Stimulated activated CD8-positive, alpha-beta memory T cell treated with anti-CD3 and anti-CD28 coated beads, Interleukin-4, amount 100 ng/mL, for 4 hours (primary cell): ENCODE measurements at places on chromosomes 3 and 15.

DNA sequence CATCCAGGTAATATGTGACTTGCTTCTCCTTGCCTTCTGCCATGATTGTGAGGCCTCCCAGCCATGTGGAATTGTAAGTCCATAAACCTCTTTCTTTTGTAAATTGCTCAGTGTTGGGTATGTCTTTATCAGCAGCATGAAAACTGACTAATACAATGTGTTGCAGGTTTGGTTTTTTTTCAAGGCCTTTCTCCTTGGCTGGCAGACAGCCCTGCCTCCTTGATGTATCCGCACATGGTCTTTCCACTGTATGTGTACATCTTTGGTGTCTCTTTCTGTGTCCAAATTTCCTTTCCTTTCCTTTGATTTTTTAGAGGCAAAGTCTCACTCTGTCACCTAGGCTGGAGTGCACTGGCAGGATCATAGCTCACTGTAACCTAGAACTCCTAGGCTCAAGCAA, 260.1 kb downstream of the TUSC7 start:
- DNase-seq, result no peak

- no peak for DNase-seq
These were observed 11.1 kb downstream of the RIOX2 start for GRCh38 chr3:97960993-97961766.

- DNase-seq, result no peak
These were observed 19.7 kb downstream of the GABPB1 start for GRCh38 chr15:50335251-50335650.

- DNase-seq, result no peak
These were observed 136.5 kb downstream of the ALCAM start for GRCh38 chr3:105503191-105503593.

DNA sequence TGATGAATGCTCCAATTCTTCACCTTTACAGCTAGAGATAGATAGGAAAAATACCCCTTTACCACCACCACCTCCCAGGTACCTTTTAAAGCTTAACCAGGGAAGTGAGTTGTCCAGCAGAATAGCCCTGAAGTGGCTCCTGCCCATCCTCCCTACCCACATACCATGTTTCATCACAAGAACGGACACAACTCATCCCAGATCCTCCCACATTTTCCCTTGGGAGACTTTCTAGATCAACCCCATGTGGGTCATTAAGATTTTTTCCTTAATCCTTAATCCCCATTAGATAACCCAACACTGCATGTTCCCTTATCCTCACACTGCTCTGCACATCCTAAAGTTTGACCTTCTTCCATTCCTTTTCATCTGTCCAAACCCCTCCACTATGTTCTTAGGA, 69.3 kb downstream of the CHST2 start:
- DNase-seq, result no peak

- DNase-seq, result no peak
These were observed 39.4 kb upstream of the SMAD3 start for GRCh38 chr15:67025719-67026609.

DNA sequence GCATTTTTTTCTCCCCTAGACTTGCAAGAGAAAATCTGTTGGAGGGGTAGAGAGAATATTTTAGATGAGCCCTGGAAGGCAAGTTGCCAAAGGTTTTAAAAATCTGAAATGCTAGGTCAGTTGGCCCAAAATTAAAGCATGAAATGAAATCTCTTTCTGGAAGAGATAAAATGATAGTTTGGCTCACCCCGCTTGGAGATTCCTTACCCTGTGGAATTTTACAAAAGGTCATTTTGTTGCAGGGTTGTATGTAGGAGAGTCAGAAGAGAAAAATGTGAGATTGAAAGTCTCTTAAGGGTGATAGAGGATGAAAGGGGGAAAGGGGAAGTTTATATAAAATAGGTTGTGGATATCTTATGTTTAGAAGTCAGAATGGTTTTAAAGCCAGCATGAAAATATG, 277.8 kb downstream of the CD47 start:
- DNase-seq, result no peak

GRCh38 chr15:73944161-73945129, 18.2 kb downstream of the LOXL1 start:
- no peak for DNase-seq

DNA sequence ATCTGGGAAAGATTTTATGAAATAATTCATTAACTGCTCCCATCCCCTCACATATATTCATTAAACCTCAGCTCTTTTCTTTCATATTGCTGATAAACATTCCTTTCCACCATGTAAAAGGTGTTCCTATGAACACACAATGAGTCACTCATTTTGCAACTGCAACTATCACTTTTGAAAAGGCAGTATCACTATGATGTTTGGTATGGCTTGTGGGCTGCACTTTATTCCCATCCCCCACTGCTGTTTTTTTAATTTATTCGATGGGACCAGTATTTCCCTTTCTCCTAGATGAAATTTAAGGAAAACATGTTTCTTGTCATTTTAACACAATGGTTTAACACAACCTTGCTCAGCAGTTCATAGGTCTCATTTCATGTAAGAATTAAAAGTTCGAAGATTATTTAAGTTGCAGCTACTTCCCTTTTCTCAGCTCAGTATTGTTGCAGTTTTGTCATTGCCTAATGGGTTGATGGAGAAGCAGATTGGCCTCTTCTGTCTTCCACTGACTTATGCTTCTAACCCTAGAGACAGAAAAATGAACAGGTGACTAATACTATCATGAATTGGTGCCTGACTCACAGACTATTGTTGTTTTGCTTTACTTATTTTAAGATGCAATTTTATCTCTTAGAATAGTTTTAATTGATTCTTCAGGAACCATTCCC, 280.3 kb downstream of the ZPLD1 start:
- no peak for DNase-seq

- DNase-seq, result no peak
These were observed 13.9 kb upstream of the PRICKLE2 start for GRCh38 chr3:64238971-64239667.

GRCh38 chr3:45103334-45103733, 42.8 kb downstream of the CDCP1 start:
- DNase-seq, result no peak

DNA sequence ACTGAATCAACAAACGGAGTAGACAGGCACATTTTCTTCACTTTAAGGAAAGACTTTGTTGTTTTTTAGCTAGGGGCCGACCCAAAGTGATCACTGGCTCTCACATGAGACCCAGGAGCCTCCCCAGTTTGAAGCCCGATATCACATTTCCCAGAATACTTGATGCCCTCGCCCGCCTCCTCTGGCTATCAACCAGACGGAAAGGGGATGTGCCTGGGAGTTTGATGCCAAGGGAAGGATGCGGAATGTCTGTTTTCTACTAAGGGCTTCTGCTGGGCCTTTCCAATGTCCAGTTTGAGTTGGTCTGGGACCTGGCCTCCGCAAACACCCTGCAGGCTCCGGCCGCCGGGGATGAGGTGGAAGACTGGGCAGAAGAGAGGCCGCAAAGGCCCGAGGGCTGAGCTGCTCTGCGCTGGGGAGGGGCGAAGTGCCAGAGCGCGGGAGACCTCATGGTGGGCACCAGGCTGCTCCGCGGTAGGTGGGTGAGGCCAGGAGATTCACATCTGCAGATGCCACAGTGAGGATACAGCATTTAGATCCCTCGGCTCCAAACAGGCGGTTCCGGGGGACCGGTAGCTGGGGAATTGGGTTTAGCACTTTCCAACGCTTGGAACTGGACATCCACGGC, 491 bp upstream of the ZNF774 start:
- no peak for DNase-seq

DNA sequence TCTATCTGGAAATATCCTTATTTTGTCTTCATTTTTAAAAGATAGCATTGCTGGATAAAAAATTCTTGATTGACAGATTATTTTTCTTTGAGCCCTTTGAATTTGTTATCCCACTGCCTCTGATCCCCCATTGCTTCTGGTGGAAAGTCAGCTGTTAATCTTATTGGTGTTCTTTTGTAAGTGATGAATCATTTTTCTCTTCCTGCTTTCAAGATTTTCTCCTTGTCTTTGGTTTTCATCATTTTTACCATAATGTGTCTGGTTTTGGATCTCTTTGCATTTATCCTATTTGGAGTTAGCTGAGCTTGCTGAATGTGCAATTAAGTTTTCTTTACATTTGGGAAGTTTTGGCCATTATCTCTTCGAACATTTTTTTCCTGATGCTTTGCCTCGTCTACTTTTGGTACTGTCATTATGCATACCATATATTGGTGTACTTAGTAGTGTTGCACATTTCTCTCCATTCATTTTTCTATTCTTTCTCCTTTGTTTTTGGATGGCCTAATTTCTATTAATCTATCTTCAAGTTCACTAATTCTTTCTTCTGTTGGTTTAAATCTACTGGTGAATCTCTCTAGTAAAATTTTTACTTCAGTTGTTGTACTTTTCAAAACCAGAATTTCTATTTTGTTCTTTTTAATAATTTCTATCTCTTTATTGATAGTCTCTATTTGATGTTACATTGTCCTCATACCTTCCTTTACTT, 440.0 kb upstream of the PROK2 start:
- no peak for DNase-seq

DNA sequence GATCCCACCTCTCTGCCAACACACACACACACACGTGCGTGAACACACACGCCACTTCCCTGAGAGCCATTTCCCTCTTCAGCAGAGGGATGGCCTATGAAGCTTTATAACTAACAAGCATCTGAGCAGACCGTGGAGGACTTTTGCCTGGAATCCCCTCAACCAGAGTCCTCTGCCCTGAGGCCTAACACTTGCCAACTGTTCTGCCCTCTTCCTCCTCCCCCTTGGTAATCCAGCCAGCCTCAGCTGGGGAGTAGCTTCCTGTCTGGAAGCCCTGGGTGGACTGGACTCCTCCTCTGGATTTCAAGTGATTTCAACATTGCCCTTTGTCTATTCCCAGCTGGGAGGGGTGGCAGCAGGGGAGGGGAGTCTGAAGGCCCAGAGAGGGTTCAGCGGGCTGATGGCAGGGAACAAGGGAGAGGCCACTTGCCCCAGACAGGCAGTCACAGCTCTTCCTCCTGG, 68.4 kb upstream of the HACD2 start:
- no peak for DNase-seq

DNA sequence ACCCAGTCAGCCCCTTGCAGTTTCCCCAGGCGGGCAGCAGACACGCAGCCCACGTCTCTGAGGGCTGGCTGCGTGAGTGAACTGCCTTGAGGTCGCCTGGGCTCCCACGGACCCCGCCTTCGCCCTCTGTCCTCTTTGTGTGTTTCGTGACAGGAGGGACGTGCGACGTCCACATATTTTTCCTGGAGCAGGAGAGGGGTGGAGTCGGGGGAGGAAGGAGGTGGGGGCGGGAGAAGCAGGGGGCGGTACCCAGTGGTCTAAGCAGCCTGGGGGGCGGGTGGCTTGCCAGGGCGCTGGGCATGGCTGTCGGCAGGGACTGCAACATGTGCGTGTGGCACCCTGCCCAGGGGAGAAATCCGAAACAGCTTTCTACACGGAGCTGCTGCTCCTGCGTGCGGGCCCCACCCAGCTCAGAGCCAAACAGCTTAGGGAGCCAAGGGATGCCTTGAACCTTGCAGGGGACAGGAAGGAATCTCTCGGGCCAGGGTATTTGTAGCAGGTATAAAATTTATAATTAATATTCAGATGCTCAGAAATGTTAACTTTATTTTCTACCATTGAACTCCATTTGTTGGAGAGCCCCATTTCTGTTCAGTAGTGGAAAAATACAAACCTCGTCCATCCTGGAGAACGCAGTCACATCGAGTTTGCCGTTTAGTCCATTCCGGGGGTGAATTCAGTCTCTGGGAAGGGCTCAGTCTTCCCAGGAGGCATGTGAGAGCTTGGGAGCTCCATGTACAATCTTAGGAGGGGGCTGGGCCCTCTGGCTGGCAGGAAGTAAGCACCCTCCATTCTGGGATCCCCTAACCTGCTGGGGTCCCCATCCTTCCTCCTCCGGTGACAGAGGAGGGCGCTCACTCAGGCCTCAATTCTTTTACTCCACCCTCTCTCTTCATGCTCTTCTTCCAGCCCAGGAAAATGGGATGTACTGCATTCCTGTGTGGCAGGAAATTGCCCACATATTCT, 79.1 kb upstream of the MEF2A start:
- DNase-seq, result no peak

- DNase-seq, result no peak
These were observed 21.7 kb downstream of the LRRK1 start for GRCh38 chr15:100940767-100941379.

GRCh38 chr3:127758013-127758412, 64.3 kb downstream of the MGLL start:
- DNase-seq, result no peak

DNA sequence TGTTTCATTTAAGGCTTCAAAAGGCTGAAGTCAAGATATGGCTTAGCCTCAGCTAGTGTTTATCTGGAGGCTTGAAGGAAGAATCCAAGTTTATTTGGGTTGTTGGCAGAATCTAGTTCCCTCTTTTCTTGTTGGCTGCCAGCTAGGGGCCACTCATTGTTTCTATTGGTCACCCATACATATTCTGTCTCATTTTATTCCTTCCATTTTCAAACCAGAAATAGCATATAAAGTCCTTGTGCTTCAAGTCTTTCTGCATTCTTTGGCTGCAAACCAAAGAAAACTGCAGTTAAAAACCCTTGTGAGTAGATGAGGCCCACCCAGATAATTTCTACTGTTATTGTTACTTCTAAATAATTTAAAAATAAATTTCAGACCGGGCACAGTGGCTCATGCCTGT, 301.7 kb downstream of the OXSM start:
- DNase-seq, result no peak

DNA sequence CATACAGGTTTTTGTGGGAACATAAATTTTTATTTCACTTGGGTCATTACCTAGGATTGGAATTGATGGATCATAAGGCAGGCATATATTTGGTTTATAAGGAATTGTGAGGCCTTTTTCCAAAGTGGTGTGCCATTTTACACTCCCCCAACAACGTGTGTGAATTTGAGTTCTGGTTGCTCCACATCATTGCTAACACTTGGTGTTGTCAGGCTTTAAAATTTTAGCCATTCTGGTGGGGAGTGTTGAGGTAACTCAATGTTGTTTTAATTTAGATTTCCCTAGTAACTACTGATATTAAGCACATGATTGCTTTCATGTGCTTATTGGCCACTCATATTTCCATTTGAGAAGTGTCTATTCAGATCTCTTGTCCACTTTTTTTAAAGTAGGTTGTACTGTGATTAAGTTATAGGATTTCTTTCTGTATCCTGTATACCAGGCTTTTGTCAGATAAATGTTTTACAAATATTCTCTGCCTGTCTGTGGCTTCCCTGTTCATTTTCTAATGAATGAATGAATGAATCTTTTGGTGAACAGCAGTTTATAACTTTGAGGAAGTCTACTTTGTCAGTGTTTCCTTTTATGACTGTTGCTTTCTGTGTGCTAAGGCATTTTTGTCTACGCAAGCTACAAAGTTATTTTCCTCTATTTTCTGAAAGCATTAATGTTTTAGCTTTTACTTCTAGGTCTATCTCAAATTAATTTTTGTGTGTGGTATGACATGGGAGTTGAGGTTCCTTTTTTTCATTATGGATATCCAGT, 17.9 kb upstream of the NR2C2 start:
- DNase-seq, result no peak

DNA sequence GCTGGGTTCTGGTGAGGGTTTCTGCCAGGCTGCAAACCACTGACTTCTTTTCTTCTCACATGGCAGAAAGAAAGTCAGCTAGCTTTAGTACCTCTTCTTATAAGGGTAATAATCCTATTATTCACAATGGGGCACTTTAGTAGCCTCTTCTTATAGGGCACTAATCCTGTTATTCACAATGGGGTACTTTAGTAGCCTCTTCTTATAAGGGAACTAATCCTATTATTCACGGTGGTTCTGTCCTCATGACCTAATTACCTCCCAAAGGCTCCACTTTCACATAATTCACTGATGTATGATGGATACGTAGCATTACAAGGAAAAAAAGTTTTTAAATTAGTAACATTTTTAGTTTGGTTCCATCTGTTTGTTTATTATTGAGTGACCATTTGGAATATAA, 671.3 kb downstream of the NSUN3 start:
- DNase-seq, result no peak
